ENCODE measurements at places on chromosomes 12 and 14. TPM values are rescaled to one million over a fixed set of nuclear protein-coding genes. Genes with fewer than 3 reads are reported as not detected.

The TMEM229B gene
- 4.9 TPM for polyA plus RNA-seq

The PROX2 gene
- polyA plus RNA-seq, result 0.04 TPM

The CLECL1 gene
- 18.5 TPM for polyA plus RNA-seq

The SLC2A13 gene
- polyA plus RNA-seq, result 2.1 TPM

The FBLN5 gene
- 0.31 TPM for polyA plus RNA-seq

The GNB3 gene
- polyA plus RNA-seq, result 0.71 TPM

The DDX55 gene
- polyA plus RNA-seq, result 55.2 TPM

The SLC6A15 gene
- not detected for polyA plus RNA-seq

The DPPA3 gene
- polyA plus RNA-seq, result not detected

The ANKS1B gene
- not detected for polyA plus RNA-seq

The AJUBA gene
- not detected for polyA plus RNA-seq

The POTEM gene
- polyA plus RNA-seq, result not detected

The PTHLH gene
- polyA plus RNA-seq, result not detected

The PSMB11 gene
- not detected for polyA plus RNA-seq

The USP15 gene
- 116 TPM for polyA plus RNA-seq

The OAS1 gene
- polyA plus RNA-seq, result 39.8 TPM

The NTF3 gene
- not detected for polyA plus RNA-seq

The PRB2 gene
- not detected for polyA plus RNA-seq

The ZBTB39 gene
- 5.4 TPM for polyA plus RNA-seq

The HSPA2 gene
- polyA plus RNA-seq, result 3.6 TPM

The PLEKHA5 gene
- polyA plus RNA-seq, result 0.03 TPM

The NAV3 gene
- not detected for polyA plus RNA-seq

The CBLN3 gene
- polyA plus RNA-seq, result 29.1 TPM

The FGF23 gene
- polyA plus RNA-seq, result not detected

The EML5 gene
- 1.7 TPM for polyA plus RNA-seq

The GDF3 gene
- not detected for polyA plus RNA-seq

The PLBD1 gene
- 1.6 TPM for polyA plus RNA-seq

The SERPINA3 gene
- not detected for polyA plus RNA-seq

The FAR2 gene
- 0.39 TPM for polyA plus RNA-seq

The COX8C gene
- not detected for polyA plus RNA-seq

The ETFBKMT gene
- 0.30 TPM for polyA plus RNA-seq

The MMP17 gene
- polyA plus RNA-seq, result 140 TPM

The CIDEB gene
- polyA plus RNA-seq, result 26.2 TPM

The ACTN1 gene
- 0.89 TPM for polyA plus RNA-seq

The DNAH10 gene
- polyA plus RNA-seq, result 0.24 TPM

The CHGA gene
- not detected for polyA plus RNA-seq

The CMTM5 gene
- 0.18 TPM for polyA plus RNA-seq

The REM2 gene
- polyA plus RNA-seq, result 12.9 TPM

The SLC7A8 gene
- polyA plus RNA-seq, result 0.19 TPM

The NAA30 gene
- polyA plus RNA-seq, result 2.8 TPM

The SMIM41 gene
- polyA plus RNA-seq, result 0.12 TPM

The POTEG gene
- polyA plus RNA-seq, result 0.24 TPM

The ADAMTS20 gene
- polyA plus RNA-seq, result not detected

The KLRC4 gene
- not detected for polyA plus RNA-seq

The CCDC177 gene
- polyA plus RNA-seq, result not detected

The IL23A gene
- 24.9 TPM for polyA plus RNA-seq

The NANOG gene
- polyA plus RNA-seq, result not detected

The EMP1 gene
- 0.88 TPM for polyA plus RNA-seq

The ZDHHC22 gene
- polyA plus RNA-seq, result not detected

The OLR1 gene
- polyA plus RNA-seq, result 0.07 TPM

The ACSS3 gene
- not detected for polyA plus RNA-seq

The PDZRN4 gene
- polyA plus RNA-seq, result not detected

The NIN gene
- polyA plus RNA-seq, result 46.2 TPM

The KCNC2 gene
- not detected for polyA plus RNA-seq

The FOXN4 gene
- not detected for polyA plus RNA-seq

The LALBA gene
- not detected for polyA plus RNA-seq
